ENCODE measurements at places on chromosomes 1 and 21.
A peak's percentile ranks its signal among the peaks of the same experiment; 100 is the strongest.

DNA sequence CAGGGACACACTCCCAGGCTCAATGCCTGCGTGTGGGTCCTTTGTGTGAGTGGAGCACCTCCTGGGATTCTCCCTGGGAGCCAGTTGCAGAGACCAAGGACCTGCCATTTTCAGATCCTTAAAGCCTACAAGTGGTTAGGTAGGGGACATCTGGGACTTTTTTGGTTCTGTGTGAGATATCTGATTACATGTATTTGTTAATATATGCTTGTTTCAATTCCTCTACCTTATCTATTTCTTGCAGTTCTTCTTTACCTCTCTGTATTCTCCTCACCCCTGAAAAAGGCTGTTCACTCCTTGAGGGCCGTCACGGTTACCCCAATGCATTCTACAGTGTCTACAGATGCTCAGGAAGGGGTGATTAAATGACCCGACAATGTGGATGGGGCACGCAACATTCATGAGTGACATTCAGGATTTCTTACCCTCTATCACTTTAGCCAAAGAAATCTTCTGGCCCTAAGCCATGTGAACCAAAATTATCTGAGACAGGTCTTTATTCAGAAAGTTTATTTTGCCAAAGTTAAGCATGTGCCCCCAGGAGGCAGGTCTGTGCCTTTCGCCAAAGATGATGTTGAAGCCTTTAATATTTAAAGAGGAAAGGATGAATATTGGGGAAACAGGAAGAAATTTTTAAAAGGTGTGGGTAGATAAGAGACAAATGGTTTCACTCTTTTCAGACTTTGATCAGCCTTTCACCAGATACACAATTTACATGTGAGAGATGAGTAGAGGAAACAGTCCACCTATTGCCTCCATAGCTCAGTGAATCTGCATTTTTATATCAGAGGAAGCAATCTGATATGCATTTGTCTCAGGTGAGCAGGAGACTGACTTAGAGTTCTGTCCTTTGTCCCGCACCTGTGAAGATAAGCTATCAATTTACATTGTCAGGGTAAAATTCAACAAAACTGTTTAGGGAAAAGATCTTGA, 44.6 kb upstream of the MPZL1 start:
- no peak for DNase-seq

DNA sequence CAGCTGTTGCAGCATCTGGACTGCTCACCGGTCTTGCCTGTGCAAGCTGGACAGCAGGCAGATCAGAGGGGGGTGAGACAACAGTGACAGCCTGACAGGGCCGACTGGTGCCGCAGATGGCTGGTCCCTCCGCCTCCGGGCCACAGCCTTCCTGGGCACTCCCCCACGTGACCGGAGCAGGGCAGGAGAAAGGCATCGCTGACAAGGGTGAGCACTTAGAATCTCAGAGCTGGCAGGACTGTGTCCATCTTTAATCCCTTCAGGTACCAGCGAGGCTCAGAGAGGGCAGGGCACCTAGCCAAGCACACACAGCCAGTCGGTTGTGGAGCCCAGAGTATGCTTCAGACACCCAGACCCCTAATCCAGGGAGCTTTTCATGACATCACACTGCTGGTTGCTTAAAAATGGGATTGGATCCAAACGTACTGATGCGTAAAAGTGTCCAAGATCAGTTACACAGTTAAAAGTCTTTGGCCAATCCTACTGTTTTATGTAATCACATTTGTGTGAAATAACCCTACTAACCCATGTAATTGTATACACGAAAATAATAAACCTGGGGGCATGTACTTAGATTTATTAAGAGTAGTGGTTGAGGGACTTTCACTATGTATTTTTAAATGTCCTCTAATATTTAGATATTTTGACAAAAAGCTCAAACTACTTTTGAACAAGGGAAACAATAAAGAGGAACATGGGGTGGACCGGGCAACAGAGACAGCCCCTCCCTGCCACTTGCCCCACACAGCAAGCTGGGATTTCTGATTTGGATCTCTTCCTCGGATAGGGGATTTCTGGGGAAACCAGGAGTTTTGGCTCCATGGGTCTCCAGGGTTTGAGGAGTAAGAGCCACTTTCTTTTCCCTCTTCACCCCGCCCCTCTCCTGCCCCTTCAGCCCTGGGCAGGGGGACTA, 758 bp upstream of the CNTN2 start:
- no peak for DNase-seq

- peak; percentile 51 for DNase-seq
Measured at GRCh38 chr1:42943166-42943565, 15.5 kb downstream of the SLC2A1 start.

GRCh38 chr1:192005976-192006375, 152.3 kb upstream of the RGS18 start:
- no peak for DNase-seq

DNA sequence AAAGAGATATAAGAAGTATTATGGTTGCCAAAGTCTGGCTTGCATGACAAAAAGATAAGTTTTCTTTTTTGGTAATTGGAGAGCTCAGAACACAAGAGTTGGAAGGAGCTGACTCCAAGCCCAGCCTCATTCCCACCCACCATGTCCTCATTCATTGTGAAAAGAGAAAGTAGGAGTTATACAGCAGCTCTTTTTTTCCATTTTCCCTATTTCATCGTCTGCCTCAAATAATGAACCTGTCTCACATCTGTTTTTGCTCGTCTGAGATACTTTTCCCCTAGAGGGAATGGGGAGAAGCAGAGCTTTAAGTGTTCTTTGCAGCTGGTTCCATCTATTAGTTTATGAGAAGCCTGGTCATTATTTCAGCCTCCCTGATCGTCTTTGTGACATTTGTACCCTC, 34.7 kb downstream of the AGT start:
- DNase-seq, result no peak

GRCh38 chr1:194076646-194077045, 890.2 kb upstream of the B3GALT2 start:
- DNase-seq, result no peak

- DNase-seq, result no peak
Measured at GRCh38 chr1:206142011-206142410, 24.8 kb upstream of the AVPR1B start.
